ENCODE measurements at places on chromosomes 11 and 22.

- no peak for DNase-seq
Observed at GRCh38 chr11:2860636-2861035, 24.9 kb downstream of the CDKN1C start.

GRCh38 chr11:17382046-17382728, 6.3 kb downstream of the KCNJ11 start:
- no peak for DNase-seq

DNA sequence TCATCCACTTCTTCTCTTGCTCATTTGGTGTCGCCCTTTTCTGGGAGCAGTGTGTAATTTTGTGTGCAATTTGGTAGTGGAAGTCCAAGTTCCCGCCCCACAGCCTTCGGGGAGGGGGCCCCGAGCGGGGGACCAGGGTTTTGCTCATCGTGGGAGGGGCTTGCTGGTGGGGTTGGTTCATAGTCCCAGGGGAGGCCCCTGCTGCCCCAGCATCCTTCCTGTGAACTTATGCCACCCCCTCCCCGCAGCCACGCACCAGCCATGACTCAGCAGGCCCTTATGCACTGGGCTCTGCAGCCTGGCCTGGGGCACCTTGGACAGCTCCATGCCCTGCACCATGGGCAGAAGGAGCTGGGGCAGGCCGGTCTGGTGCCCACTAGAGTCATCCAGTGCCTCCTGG, 1183.6 kb downstream of the BRD1 start:
- DNase-seq, result no peak

DNA sequence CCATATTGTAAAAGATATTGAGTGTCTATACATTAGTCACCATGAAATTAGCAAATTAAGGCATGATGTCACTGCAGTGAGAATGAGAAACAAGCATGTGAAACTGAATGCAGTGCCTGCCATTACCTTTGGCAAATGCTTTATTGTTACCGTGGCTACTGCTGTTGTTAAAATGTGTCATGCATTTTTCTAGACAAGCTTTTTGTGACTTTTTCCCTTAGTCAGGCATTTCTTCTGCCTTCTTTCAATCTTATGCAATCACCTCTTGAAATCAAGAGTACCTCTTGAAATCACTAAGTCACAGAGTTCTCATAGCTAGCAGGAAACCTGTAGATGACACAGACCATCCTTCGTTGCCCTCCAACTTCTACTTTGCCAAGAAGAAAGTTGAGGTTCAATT, 461.7 kb upstream of the TENM4 start:
- no peak for DNase-seq

- DNase-seq, result no peak
Observed at GRCh38 chr11:55806248-55806647, 4.9 kb upstream of the OR5L1 start.

GRCh38 chr11:12248330-12248729, 129.0 kb upstream of the PARVA start:
- peak; percentile 30 for DNase-seq

DNA sequence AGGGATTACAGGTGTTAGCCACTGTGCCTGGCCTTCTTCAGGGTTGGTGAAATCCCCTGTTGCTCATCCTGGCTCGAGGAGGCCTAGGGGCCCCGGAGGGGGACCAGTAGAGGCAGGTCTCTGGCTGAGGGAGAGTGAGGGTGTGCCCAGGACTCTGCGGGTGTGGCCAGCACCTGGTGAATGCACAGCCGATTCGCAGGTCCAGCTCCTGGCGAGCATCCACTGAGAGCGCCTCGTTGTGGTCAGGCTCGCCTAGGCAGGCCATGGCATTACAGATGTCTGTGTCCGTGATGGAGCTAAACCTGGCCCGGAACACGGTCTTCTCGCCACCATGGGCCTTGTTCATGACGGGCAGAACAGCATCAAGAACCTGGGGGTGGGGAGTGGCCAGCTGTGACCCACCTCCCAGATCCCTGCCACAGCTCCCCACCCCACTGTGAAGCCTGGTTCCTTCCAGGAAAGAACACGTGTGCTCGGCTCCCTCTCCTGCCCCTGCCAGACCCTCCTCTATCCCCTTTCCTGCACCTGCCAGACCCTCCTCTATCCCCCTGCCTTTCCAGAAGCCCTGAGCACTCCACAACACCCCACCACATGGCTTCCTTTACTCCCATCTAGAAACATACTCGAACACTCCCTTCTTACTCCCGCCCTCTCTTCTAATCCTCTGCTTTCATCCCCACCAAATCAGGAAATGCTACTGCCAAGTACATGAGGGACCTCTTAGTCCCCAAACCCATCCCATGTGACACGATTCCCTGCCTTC, 12.4 kb downstream of the TOP3B start:
- DNase-seq, result no peak

- DNase-seq, result no peak
Observed at GRCh38 chr11:75735181-75735845, 17.7 kb downstream of the MOGAT2 start.

GRCh38 chr11:57248780-57249383, 11.8 kb upstream of the APLNR start:
- DNase-seq, result peak; percentile 77
